ENCODE measurements at places on chromosomes 2 and 18. TPM values are rescaled to one million over a fixed set of nuclear protein-coding genes. Genes with fewer than 3 reads are reported as not detected.
A peak's percentile ranks its signal among the peaks of the same experiment; 100 is the strongest.

DNA sequence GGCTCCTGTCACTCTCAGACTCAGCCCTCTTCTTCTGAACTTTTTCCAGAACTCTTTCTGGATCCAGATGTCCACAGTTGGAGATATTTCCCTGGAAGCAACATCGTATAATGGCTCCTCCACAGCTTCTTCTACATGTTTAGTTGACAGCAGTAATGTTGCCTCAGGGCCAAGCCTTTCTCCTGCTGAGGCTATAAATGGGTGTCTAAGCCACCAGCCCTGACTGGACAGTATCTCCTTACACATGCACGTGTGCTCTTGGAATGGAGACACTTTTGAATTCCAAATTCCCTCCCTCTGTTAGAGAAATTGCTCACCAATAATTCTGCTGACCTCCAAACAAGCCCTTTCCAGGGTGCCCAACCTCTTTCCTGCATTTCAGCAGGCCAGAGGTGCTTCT, 156.2 kb upstream of the PIK3C3 start:
- DNase-seq: no peak

- DNase-seq: no peak
These were observed 30.7 kb upstream of the FOXI3 start for GRCh38 chr2:88483200-88483599.

- no peak for DNase-seq
These were observed 11.1 kb downstream of the EVA1A start for GRCh38 chr2:75549401-75550253.

The ANKRD62 gene
- 0.08 TPM for polyA plus RNA-seq

- peak; percentile 46 for DNase-seq
These were observed 13.8 kb downstream of the NRXN1 start for GRCh38 chr2:51018145-51018544.

The ABCG8 gene
- 1.2 TPM for polyA plus RNA-seq

DNA sequence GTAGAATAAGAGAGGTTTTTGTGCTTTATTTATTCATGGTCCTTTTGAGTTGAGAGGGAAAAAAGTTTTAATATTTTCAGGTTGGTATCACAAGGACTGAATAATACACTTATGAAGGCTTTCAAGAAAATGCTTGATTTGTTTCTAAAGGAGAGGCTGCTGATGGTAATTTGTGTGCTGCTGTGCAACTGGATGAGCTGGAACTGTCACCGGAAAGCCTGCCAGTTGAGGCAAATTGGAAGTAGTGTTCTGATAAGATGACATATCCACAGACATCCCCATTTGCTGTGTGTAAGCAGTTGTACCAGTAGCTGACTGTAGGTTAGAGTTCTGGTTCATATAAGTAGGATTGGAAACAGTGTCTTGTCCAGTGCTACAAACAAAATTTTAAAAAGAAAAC, 21.6 kb upstream of the CACNB4 start:
- no peak for DNase-seq

The MAP3K2 gene
- 24.9 TPM for polyA plus RNA-seq

GRCh38 chr2:69055688-69056470, 42.9 kb downstream of the ANTXR1 start:
- no peak for DNase-seq

The NCKAP5 gene
- polyA plus RNA-seq: 12.6 TPM

DNA sequence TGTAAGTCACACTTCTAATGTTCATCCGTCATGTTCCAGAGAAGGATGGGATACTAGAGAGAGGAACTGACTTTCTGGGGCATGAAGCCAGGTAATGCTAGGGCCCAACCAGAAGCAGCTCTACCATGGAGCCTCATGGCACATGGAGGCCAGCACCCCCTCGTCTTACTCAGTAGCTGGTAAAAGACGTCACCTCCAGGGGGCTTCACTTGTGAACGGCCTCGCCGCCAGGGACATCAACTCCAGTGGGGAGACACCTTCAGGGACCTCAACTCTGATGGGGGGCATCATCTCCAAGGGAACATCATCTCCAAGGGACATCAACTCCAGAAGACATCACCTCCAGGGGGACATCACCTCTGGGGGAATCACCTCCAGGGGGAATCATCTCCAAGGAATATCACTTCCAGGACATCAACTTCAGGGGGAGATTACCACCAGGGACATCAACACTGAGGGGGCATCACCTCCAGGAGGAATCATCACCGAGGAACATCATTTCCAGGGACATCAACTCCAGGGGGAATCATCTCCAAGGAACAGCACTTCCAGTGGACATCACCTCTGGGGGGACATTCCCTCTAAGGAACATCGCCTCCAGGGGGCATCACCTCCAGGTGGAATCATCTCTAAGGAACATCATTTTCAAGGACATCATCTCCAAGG, 168.4 kb downstream of the NDUFA10 start:
- DNase-seq: no peak

GRCh38 chr2:219522111-219523030, 8.1 kb downstream of the ASIC4 start:
- DNase-seq: no peak

DNA sequence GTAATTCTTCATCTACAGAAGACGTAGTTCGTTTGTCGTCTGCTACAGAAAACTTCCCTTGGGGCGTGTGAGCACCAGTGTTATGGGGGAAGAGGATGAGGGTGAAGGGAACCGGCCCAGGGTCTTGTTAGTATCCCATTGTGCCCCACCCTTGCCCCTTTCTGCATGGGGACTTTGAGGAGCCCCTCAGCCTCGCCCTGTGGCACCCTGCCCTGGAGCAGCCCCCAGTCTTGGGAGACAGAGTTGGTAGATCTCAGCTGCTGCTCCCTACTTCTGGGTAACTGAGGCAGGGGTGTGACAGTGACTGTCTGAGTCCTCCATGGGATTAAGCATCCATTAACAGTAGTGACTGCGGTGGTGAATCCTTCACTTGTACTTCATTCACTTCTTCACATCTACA, 50.1 kb downstream of the RNF144A start:
- DNase-seq: no peak

DNA sequence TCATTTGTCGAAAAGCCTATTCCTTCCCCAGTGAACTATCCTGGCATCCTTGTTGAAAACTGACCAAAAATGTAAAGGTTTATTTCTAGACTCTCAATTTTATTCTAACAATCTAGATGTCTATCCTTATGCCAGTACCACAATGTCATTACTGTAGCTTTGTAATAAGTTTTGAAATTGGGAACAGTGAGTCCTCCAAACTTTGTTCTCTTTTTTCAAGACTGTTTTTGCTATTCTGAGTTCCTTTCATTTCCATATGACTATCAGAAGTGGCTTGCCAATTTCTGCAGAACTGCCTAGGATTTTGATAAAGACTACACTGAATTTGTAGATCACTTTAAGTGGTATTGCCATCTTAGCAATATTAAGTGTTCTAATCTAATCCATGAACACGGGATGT, 9.7 kb downstream of the STARD7 start:
- DNase-seq: no peak

The GPR75 gene
- polyA plus RNA-seq: 12.6 TPM

GRCh38 chr2:20868377-20868776, 45.5 kb upstream of the LDAH start:
- no peak for DNase-seq

The UGT1A10 gene
- polyA plus RNA-seq: not detected

The MSH2 gene
- 35.0 TPM for polyA plus RNA-seq

DNA sequence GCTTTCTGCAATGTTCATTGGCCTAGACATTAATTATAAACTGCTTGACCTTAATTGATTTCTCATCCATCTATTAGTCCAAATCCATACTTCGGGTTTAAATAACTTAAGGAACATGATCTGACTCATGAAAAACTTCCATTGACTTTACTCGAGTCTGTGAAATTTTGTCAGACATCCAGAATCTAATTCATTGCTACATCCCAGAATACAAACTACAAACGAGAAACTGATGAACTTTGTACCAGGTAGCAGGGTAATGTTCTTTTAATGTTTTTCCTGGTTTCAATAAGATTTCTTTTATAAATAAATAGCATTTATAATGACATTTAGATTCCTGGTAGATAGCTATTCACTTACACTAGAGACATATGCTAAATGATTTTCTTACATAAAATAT, 36.0 kb upstream of the IKZF2 start:
- DNase-seq: no peak

DNA sequence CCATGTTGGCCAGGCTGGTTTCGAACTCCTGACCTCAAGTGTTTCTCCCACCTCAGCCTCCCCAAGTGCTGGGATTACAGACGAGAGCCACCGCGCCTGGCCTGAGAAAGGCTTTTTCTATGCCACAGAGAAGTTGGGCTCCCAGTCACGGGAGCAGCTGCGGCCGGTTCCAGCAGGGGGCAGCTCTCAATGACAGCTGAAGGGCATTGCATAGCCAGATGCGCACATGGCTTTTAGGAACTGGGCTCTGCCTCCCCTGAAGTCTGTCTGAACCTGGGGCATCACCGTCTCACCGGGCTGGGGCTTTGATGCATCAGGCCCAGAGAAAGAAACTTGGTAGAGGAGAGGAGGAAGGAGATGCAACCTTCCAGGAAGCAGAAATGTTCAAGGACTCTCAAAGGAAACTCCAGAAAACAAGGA, 84.2 kb upstream of the LAPTM4A start:
- DNase-seq: peak; percentile 20

The VWA3B gene
- 2.4 TPM for polyA plus RNA-seq

The STON1 gene
- polyA plus RNA-seq: 17.1 TPM

DNA sequence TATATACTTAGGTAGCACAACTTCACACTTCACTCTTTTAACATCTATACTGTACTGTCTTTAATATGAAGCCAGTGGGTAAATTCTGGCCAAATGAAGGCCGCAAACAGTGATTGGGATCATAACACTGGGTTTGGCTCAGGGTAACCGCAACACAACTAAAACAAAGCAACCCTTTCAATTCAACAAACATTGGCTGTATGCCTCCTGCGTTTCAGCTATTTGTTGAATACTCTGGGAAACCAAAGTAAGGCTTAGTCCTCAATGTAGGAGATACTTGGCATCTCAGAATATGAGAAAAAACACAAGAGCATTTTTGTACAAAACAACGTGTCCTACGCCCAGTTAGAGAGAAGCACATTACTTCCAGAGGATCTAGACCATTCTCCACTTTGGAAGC, 693.3 kb upstream of the KLHL29 start:
- DNase-seq: no peak

Measured in spinal cord (tissue), 10 donors.